Panc1 (cell line): ENCODE measurements at places on chromosomes 4 and X.

DNA sequence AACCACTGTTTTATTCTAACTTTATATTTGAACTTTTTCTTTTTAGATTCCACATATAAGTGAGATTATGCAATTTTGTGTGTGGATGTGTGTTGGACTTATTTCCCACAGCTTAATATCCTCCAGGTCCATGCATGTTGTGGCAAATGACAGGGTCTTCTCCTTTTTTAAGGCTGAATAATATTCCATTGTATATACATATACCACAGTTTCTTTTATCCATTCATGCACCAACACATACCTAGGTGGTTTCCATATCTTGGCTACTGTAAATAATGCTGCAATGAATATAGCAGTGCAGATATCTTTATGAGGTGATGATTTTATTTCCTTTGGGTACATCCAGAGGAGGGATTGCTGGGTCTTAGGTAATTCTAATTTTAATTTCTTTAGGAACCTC, 69.0 kb downstream of the SNCA start:
- H3K4me1 ChIP-seq = no peaks in the 10 kb centered on the region
- H3K36me3 ChIP-seq = no peaks in the 10 kb centered on the region
- H3K27ac ChIP-seq = no peak overlapping the region
- DNase-seq = no peak

DNA sequence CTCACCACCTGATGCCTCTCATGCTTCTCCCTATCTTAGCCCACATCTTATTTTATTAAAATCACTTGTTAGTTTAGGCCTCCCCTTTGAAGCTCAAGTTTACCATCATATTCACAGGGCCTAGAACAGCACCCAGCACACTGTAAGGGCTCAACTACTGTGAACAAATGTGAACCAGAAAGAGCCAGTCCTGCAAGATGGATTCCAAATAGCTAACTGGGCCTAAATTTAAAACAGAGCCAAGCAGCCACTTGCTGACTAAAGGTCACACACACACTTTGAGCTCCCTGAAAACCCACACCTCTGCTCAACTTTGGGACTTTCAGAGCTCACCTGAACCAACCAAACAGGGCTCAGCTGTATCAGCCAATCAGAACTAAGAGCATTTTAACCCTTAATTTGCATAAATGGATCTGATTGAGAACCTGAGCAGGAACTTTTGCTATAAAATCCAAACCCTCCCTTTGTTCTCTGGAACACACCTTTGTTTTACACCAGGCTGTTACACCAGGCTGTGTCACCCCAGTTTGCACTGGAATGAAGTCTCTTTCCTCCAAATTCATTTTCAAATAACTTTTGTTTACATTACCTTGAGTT, 62.1 kb upstream of the EXOC1L start:
- no peak for DNase-seq
- H3K4me3 ChIP-seq = no peak overlapping the region
- no peaks in the 10 kb centered on the region for H3K27me3 ChIP-seq
- no peaks in the 10 kb centered on the region for H3K4me1 ChIP-seq

GRCh38 chr4:80926446-80926845, 104.1 kb upstream of the BMP3 start:
- no peak for DNase-seq
- no peak overlapping the region for H3K4me3 ChIP-seq
- no peaks in the 10 kb centered on the region for H3K36me3 ChIP-seq

GRCh38 chr4:11365039-11365438, 63.7 kb downstream of the HS3ST1 start:
- no peak for DNase-seq
- H3K27ac ChIP-seq = no peak overlapping the region
- H3K4me3 ChIP-seq = no peak overlapping the region
- no peaks in the 10 kb centered on the region for H3K4me1 ChIP-seq
- H3K36me3 ChIP-seq = no peaks in the 10 kb centered on the region
- no peaks in the 10 kb centered on the region for H3K27me3 ChIP-seq

- H3K4me1 ChIP-seq = no peaks in the 10 kb centered on the region; the same call in 1 of the 2 replicates
- H3K27me3 ChIP-seq = no peaks in the 10 kb centered on the region
- H3K36me3 ChIP-seq = no peaks in the 10 kb centered on the region
- DNase-seq = no peak
These were observed 72.9 kb upstream of the STIM2 start for GRCh38 chr4:26787461-26788340.

DNA sequence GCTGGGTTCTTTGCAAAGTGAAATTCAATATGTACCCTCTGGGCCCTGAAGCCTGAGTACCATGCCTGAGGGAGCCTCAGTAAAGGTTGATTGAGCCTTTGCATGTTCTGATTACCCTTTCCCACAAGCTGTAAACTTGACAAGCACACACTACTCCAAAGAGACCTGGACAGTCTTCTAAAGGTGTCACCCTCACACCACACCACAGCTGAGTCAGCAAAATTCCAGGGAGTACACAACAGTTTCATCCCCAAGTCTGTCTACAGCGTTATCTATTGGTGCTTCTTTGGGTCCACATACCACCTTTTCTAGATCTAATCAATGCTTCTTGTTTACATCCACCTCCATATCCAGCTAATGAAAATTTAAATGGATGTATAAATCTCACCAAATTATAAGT, 180.8 kb downstream of the AMELX start:
- no peak overlapping the region for H3K4me3 ChIP-seq
- DNase-seq = no peak
- no peaks in the 10 kb centered on the region for H3K27me3 ChIP-seq

- no peak overlapping the region for H3K27ac ChIP-seq
- no peak for DNase-seq
- H3K4me3 ChIP-seq = no peak overlapping the region
- no peaks in the 10 kb centered on the region for H3K27me3 ChIP-seq
These were observed 20.3 kb downstream of the KLF3 start for GRCh38 chr4:38684271-38684670.

DNA sequence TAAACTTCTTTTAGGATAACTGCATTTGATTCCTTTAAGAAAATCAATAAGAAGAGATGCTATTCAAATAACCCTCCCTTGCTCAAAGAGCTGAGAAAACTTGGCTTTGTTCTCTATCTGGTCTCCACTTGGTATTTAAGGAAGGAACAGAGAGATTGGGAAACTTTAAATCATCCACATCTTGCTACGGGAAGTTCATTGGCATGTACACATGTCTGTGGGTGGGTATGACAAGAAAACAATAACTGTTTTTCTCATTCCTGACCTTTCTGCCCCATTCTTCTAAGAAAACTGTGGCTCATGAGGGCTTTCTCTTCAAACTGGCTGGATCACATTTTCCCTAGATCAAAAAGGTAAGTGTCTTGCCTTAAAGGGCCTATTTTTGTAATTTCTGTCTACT, 6.0 kb downstream of the SEL1L3 start:
- no peak overlapping the region for H3K4me3 ChIP-seq
- DNase-seq = no peak
- no peaks in the 10 kb centered on the region; the same call in 1 of the 2 replicates for H3K27me3 ChIP-seq
- no peaks in the 10 kb centered on the region for H3K4me1 ChIP-seq
- H3K27ac ChIP-seq = no peak overlapping the region

DNA sequence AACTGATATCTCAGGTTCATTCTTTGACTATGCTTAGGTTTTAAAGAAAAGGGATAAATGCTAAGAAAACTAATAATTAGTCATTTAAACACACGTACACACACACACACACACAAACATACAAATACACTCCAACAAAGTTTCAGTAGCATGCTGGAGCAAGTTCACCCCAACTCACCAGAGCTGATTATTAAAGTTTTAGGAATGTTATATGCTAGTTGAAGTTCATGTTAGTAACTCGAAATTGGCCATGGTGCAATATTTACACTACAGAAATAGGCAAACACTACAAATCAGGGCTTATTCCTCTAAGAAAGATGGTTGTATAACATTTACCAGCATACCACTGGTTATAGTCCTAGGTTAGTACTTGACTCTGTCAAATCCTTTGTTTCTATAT, 384.0 kb upstream of the DIPK2B start:
- no peak overlapping the region for H3K4me3 ChIP-seq
- no peaks in the 10 kb centered on the region for H3K4me1 ChIP-seq
- DNase-seq = no peak
- no peak overlapping the region for H3K27ac ChIP-seq

- no peaks in the 10 kb centered on the region for H3K27me3 ChIP-seq
- no peaks in the 10 kb centered on the region for H3K4me1 ChIP-seq
- DNase-seq = no peak
- H3K27ac ChIP-seq = no peak overlapping the region
These were observed 32.9 kb downstream of the HTT-AS start for GRCh38 chr4:3041192-3042142.

DNA sequence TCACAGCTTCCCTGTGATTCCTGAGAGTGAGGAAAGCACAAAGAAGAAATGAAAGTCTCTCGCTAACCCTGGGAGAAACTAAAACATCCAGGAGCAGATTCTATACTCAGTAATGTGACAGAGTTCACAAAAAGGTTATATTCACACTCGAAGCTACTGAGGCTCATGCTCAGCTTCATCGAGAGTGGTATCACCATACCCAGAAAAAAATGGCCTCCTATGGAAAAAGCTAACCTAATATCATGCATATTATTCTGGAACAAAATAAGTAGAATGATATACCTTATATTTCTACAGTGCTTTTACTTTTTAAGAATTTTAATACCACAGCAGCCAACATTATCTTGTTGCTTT, 13.5 kb upstream of the CDKN2AIP start:
- no peaks in the 10 kb centered on the region for H3K4me1 ChIP-seq
- H3K27me3 ChIP-seq = no peaks in the 10 kb centered on the region
- no peak overlapping the region for H3K4me3 ChIP-seq
- no peaks in the 10 kb centered on the region for H3K36me3 ChIP-seq
- no peak for DNase-seq

GRCh38 chr4:169311643-169312365, 41.0 kb upstream of the SH3RF1 start:
- no peaks in the 10 kb centered on the region for H3K27me3 ChIP-seq
- DNase-seq = no peak
- H3K27ac ChIP-seq = no peak overlapping the region
- no peak overlapping the region for H3K4me3 ChIP-seq
